H4 (cell line): ENCODE measurements at places on chromosomes 1 and 21.

GRCh38 chr1:67459068-67459467 is 28.9 kb upstream of the SERBP1 start:
- DNase-seq, result no peak

DNA sequence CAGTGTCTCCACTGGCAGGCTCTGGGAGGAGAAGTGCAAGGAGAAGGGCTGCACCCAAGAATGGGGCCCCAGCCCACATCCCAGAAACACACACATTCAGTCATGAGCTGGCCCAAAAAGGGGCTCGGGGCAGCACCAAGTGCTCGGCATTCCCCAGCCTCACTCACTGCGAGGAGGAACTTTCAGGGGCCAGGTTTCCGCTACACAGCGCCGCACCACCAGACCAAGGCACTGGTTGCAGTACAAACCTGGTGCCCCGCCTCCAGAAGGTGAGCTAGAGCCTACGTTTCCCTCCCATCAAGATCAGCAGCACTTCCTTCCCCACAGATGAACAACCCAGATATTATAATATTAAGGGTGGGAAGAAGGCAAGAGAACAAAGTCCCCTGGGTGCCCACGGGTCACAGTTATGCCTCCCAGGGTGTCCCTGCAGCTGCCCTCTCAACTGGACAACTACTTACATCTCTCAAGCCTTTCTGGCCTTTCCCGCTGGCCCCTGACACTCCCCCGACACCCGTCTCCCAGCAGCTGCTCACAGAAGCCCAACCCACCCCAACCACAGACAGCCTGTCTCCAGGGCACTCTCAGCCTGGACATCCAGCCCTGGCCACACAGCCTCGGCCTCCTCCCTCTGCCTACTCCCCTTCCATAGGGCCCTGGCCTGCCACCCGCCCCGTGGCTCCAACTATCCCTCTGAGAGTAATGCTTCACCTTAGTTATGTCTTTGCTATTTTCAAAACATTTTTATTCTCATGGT is 3.8 kb downstream of the PBXIP1 start:
- DNase-seq, result no peak

DNA sequence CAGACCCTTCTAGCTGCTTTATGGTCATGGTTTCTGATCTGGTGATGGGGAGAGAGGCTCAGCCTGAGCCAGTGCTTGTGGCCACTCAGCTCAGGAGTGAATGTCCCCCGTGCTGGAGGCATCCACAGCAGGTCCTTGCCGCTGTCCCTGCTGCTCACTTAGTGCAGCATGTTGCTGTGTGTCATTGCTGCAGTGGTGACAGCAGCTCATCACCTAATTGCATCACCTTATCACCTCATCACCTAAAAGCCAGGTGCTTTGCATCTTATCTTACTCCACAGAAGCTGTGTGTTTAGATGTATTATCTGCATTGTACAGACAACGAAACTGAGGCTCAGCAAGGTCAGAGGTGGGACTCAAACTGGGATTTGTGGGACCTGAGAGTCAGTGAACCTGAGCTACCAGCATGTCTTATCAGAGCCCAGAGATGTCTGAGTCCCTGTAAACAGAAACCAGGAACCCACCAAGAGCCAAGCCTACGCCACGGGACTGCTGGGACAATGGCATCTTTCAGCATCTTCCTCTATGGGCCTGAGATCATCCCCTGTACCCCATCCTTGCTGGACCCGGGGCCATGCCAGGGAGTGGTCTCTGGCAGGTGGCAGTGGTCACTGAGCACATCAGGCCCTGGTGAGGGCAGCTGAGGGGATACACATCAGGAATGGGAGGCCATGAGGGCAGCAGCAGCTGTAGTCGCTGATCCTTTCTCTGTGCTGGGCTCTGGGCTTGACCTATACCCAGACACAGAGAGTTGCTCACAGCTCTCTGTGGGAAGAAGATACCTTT is 6.5 kb downstream of the PODN start:
- DNase-seq, result no peak

DNA sequence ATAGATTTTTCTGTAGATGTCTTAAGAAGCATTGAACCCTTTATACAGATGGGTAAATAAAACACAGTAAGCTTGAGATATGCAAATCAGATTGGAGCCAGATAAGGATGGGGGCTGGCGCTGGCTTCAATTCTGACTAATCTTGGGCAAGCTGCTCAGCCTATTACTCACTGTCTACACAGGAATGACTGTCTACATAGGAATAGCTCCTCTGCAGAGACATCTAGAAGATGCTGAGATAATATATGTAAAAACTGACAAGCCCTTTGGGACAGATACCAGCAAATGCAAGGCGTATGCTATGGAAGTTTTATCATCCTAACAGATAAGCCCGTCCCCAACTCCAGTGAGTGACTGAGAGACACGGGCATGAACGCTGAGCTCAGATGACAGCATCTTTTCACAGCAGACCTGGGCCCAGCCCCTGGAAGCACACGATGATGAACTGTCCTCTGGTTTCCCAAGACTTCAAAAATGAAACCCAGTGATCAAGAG is 1.7 kb downstream of the CLDN14 start:
- DNase-seq, result peak; percentile 29

GRCh38 chr1:41860214-41860613 is 58.5 kb downstream of the HIVEP3 start:
- DNase-seq, result no peak

- no peak for DNase-seq
Measured at GRCh38 chr1:70079546-70079945, 125.8 kb downstream of the LRRC40 start.

DNA sequence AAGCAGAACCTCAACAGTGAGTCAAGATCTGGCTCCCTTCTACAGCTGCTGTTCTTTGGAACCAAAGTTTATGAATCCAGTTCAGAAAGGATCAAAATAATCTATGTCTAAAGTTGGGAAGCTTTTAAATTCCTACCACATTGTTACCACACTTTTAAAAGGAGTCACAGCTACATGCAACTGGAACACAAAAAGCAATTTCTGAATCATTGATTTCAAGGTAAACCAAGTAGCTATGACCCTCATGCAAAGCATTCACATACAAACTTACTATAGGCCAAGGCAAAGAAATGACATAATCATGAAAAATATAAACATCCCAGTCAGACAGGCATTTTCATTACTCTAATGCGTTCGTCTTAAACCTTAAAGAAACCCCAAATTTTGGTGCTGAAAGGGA is 3.5 kb downstream of the SIPA1L2 start:
- DNase-seq, result no peak

DNA sequence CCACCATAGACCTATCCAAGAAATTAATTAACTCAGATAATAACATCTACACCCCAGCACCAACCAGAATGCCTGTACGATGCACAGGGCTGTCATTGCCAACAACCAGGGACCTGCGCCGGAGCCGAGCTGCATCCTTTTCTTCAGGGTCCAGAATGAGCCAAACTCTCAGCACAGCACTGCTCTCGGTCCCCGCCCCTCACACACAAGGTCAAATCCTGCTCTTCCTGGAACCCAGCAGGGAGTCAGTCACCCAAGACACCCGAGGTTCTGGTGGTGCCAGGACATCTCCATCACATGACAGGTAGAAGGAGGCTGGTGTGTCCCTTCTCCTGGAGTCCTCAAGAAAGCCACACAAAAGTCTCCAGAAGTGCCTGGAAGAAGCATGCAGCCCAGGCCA is 31.9 kb downstream of the NPHP4 start:
- no peak for DNase-seq

DNA sequence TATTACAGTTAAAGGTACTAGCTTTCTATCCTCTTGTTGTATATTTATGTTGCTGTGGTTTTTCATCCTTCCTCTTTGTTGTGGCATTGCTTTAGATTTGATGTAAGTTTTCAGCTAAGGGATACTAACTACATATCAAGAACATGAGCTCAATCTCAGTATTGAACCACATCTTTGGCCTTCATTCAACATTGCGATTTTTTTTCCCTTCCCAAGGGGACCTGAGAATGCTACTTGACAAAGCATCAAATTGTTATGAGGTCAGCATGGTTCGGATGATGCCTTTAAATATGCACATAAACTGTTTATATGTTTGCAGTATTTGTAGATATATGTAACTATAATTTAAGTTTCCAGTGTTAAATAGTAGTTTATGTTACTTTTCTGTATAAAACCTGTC is 31.7 kb upstream of the GPR88 start:
- no peak for DNase-seq

- DNase-seq, result no peak
Measured at GRCh38 chr1:156796340-156797097, 20.1 kb downstream of the SH2D2A start.

- DNase-seq, result no peak
Measured at GRCh38 chr1:169250795-169251194, 116.8 kb downstream of the NME7 start.

DNA sequence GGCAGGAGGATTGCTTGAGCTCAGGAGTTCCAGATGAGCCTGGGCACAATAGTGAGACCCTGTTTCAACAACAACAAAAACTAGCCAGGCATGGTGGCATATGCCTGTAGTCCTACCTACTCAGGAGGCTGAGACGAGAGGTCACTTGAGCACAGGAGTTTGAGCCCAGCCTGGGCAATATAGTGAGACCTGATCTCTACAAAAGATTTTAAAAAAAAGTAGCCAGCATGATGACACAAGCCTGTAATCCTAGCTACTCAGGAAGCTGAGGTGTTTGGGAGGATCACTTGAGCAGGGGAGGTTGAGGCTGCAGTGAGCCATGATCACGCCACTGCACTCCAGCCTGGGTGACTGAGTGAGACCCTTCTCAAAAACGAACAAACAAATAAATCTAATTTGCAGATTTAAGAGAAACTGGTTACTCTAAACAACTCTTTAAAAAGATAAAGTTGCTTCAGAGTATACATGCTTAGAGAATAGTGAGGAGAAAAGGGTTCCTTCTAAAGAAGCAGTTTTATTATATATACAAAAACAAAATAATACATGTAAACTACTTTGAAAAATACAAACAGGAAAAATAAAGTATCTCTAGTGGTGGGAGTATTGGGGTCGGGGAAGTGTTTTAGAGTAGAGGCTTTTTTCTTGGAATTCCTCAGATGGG is 88.4 kb downstream of the ADCY10 start:
- no peak for DNase-seq

DNA sequence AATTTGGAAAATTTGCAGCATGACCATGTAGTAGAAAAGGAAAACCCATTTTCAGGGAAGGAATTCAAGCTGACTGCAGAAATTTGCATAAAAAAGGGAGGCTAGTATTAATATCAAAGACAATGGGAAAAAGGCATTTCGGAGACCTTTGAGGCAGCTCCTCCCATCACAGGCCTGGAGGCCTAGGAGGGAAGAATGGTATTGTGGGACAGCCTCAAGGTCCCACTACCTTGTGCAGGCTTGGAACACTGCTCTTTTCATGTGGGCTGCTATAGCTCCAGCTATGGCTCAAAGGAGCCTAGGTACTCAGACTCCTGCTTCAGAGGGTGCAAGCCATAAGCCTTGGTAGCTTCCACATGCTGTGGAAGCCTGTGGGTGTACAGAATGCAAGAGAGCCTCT is 139.3 kb downstream of the C1orf94 start:
- no peak for DNase-seq

DNA sequence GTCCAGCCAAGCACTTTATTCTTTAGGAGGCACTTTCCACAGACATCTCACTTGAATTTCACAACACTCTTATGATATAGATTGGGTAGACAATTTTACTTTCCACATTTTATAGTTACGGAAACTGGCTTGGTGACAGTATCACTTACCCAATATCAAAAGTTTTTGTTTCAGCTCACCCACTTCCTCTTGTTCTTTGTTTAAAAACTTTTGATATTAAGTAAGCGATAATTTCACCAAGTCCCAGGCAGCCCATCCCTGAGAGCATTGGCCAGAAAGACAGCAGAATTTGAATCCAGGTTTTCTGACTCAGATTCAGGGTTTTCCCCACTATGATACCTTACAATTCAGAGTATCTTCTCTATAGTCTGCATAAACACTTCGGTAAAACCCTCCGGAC is 60.0 kb downstream of the LRIG2 start:
- DNase-seq, result no peak

DNA sequence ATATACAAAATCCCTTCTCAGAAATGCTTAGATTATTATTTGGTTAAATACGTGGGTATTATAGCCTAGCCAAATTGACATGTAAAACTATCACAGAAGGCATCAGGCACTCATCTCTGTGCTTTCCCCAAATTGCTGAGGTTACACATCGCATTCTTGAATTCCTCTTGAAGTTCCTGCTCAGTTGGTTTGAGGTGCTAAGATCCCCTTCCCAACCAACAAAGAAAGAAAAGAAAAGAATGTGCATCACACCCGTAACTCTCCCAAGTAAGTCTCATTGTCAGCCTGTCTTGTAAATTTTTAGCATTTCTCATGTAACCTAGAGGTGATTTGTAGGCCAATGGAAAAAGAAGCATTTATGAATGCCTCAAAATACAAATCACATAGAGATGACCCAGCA is 539.2 kb upstream of the PRMT6 start:
- DNase-seq, result no peak

GRCh38 chr1:19372602-19373001 is 60.5 kb downstream of the SLC66A1 start:
- no peak for DNase-seq

- no peak for DNase-seq
Measured at GRCh38 chr1:57013522-57013921, 47.7 kb upstream of the C8B start.

- DNase-seq, result no peak
Measured at GRCh38 chr1:166999500-167000055, 10.5 kb downstream of the MAEL start.

DNA sequence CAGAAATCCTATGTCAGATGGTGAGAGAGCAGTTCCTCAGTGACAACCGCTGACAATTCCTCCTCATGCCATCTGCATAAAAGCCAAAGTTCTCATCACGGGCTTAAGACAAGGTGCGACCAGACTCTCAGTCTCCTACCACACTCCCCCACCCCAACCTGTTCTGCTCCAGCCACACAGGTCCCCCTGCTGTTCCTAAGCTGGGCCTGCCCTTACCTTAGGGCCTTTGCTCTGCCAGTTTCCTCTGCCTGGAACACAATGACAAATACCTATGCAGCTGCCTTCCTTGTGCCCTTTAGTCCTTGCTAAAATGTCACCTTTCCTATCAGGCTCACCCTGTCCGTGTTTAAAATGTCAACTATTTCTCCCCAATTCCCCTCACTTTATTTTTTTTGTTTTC is 382.2 kb downstream of the NTNG1 start:
- DNase-seq, result no peak

DNA sequence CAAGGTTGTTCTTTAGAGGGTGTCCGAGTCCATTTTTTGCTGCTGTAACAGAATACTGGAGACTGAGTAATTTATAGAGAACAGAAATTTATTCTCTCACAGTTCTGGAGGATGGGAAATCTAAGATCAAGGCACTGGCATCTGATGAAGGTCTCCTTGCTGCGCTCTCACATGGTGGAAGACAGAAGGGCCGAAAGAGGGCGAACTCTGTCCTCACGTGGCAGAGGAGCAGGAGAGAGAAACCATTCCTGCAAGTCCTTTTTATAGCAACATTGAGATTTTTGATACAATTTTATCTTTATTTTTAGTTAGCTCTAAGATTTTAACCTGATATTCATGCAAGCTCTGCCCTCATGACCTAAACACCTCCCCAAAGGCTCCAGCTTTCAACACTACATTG is 48.3 kb downstream of the ATG4C start:
- no peak for DNase-seq

DNA sequence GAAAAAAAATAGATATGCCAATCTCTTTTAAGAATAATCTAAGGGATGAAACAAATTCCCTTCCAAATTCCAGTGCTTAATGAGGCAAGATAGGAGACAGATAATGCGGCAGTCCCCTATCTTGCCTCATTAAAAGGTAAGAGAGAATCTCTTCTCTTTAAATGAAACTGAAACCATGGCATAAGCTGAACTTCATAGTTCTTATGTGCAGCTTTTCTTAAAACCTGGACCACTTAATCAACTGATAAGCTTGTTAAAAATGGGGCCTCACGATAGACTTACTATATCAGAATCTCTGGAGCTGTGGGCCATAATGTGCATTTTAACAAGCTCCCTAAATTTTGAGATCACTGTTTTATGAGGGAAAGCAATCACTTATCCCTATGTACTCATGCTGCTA is 79.2 kb downstream of the NIBAN1 start:
- no peak for DNase-seq
